Glutamatergic neuron (in vitro differentiated cells): ENCODE measurements at places on chromosomes 4 and X. TPM values are rescaled to one million over a fixed set of nuclear protein-coding genes. Genes with fewer than 3 reads are reported as not detected.

DNA sequence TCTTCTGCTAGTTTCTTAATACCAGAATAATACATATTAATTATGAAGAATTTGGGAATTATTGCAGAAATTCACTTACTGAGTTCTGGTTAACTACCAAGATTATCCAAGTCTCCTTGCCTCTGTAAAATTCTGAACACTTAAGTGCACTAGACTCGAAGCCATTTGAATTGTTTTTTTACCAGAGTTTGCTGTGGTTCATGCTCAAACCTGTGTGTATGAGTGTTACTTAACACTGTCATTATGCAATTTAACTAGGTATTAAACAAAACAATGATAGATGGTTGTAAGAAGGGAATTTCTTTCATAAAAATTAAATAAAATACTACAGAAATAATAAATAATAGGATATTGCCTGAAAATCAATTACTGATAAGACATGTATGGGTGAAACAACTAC is 145.6 kb upstream of the FAT4 start:
- no peaks in the 10 kb centered on the region for H3K4me1 ChIP-seq
- H3K27ac ChIP-seq: no peak overlapping the region
- H3K4me3 ChIP-seq: no peak overlapping the region
- H3K27me3 ChIP-seq: peaks cover 3% of the 10 kb centered on the region

Gene IGSF1
- total RNA-seq: 3.0 TPM

DNA sequence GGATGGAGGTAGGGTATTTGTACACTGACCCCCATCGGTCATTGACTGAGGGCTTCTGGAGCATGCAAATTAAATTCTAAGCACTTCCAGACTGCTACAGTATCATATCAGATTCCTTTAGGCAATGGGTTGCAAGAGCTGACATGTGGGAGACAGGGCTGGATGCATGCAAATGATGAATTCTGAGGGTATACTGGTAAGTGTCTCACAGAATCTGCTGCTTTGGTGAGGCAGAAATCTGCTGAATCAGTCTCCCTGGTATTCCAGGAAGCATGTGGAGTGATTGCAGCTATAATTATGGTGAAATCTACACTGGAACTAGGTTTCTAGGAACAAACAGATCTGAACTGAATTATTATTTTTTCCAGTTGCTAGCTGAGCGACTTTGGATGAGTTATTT is 684.9 kb upstream of the MAGEB2 start:
- H3K36me3 ChIP-seq: no peaks in the 10 kb centered on the region
- no peak for DNase-seq
- no peaks in the 10 kb centered on the region for H3K27me3 ChIP-seq
- H3K4me3 ChIP-seq: no peak overlapping the region
- H3K4me1 ChIP-seq: no peaks in the 10 kb centered on the region
- H3K27ac ChIP-seq: no peak overlapping the region

Gene RFC1
- total RNA-seq: 27.7 TPM

- no peak for DNase-seq
- H3K4me3 ChIP-seq: no peak overlapping the region
- no peaks in the 10 kb centered on the region for H3K36me3 ChIP-seq
- peaks cover 2% of the 10 kb centered on the region for H3K27me3 ChIP-seq
- H3K4me1 ChIP-seq: peaks cover 26% of the 10 kb centered on the region
These were observed 102.0 kb downstream of the KLHL8 start for GRCh38 chr4:87118421-87118820.

- H3K27me3 ChIP-seq: no peaks in the 10 kb centered on the region
- no peaks in the 10 kb centered on the region for H3K4me1 ChIP-seq
- no peak overlapping the region for H3K27ac ChIP-seq
- no peak overlapping the region for H3K4me3 ChIP-seq
- no peak for DNase-seq
- no peaks in the 10 kb centered on the region for H3K36me3 ChIP-seq
These were observed 85.9 kb downstream of the OTC start for GRCh38 chrX:38438321-38438720.

GRCh38 chr4:21522296-21522695 is 426.3 kb downstream of the KCNIP4 start:
- no peaks in the 10 kb centered on the region for H3K36me3 ChIP-seq
- H3K27ac ChIP-seq: no peak overlapping the region
- peaks cover 3% of the 10 kb centered on the region for H3K4me1 ChIP-seq
- H3K4me3 ChIP-seq: no peak overlapping the region
- no peak for DNase-seq

DNA sequence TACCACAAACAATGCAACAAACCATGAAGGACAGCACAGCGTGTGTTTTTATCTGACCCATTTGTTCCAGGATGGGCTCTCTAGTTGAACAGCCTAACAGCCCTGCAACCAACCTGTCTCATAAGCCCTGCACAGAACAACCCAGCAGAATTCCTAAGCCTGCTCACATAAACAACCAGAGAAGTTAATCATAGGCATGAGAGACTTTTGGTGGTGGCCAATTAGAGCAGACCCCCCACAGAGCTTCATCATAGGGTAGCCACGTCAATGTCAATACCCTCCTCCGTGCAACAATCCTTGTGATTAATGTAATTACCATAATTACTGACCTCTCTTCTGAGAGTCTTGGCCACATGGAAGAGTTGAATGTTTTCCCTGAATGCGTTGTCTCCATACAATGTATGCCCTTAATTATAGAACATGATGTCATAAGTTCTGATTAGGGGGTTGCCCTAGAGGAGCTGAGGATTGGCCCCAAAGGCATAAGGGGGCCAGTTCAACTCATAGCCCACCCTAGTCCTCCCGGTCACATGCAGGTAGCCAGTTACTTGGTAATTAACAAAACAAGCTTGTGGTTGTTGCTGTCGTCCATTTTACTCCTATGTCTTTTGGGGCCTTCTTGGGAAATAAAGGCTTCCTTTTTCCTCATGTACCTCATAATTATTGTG is 92.7 kb downstream of the SYNPO2 start:
- H3K4me3 ChIP-seq: no peak overlapping the region
- no peak overlapping the region for H3K27ac ChIP-seq
- H3K4me1 ChIP-seq: no peaks in the 10 kb centered on the region

GRCh38 chrX:22739276-22739675 is 260.5 kb upstream of the DDX53 start:
- H3K4me3 ChIP-seq: no peak overlapping the region
- no peaks in the 10 kb centered on the region for H3K27me3 ChIP-seq
- peaks cover 4% of the 10 kb centered on the region for H3K4me1 ChIP-seq
- no peak overlapping the region for H3K27ac ChIP-seq
- DNase-seq: no peak

DNA sequence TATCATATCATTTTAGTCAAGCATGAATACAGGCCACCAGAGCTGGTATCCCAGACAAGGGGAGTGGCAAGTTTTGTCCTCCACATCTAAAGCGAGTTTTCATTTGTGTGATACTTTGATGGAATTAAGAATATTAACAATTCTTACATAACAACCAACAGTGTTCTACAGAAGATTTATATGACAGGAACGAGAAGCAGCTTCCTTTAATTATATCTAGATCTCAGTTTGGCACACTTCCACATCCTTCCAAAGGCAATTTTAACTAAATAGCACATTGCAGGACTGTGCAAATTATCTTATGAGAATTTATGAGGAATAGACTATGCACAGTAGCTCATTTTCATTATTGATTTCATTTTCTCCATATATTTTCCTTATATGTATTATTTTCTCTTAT is 121.2 kb upstream of the GUCY1A1 start:
- H3K27me3 ChIP-seq: peaks cover 1% of the 10 kb centered on the region
- H3K27ac ChIP-seq: no peak overlapping the region
- DNase-seq: no peak
- H3K4me3 ChIP-seq: no peak overlapping the region

Gene KLKB1
- total RNA-seq: 0.29 TPM

GRCh38 chrX:136647677-136648360 is at the start of gene CD40LG:
Gene CD40LG, plus strand, starts transcription at chrX:136648158. Its CDS starts 91 bp downstream, at chrX:136648249.
- no peak for DNase-seq
- H3K36me3 ChIP-seq: no peaks in the 10 kb centered on the region
- H3K4me3 ChIP-seq: no peak within 1 kb of the TSS
- H3K27me3 ChIP-seq: no peaks in the 10 kb centered on the region
- H3K4me1 ChIP-seq: no peaks in the 10 kb centered on the region
- no peak within 1 kb of the TSS for H3K27ac ChIP-seq

DNA sequence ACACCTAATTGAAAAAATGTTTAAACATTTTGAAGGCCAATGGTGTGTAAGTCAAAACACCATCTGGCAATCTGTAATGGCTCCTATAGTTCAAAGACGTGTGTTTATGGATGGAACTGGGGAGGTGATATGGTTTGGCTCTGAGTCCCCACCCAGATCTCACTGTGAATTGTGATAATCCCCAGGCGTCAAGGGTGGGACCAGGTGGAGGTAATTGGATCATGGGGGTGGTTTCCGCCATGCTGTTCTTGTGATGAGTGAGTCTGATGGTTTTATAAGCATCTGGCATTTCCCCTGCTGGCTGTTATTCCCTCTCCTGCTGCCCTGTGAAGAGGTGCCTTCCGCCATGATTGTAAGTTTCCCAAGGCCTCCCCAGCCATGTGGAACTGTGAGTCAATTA is 52.2 kb downstream of the ADRA2C start:
- H3K27me3 ChIP-seq: peaks cover 7% of the 10 kb centered on the region
- no peak overlapping the region for H3K4me3 ChIP-seq
- DNase-seq: peak; percentile 13
- no peaks in the 10 kb centered on the region for H3K36me3 ChIP-seq
- H3K4me1 ChIP-seq: peaks cover 7% of the 10 kb centered on the region

- peaks cover 12% of the 10 kb centered on the region for H3K4me1 ChIP-seq
- peak within 1 kb of the TSS; percentile 87 for H3K27ac ChIP-seq
- DNase-seq: peak; percentile 46
- peak within 1 kb of the TSS; percentile 87 for H3K4me3 ChIP-seq
- H3K27me3 ChIP-seq: no peaks in the 10 kb centered on the region
- H3K36me3 ChIP-seq: no peaks in the 10 kb centered on the region
These were observed at the start of gene SRPX for GRCh38 chrX:38220415-38221390. Gene SRPX, minus strand, starts transcription at chrX:38220871. Its CDS starts 79 bp downstream, at chrX:38220792.

DNA sequence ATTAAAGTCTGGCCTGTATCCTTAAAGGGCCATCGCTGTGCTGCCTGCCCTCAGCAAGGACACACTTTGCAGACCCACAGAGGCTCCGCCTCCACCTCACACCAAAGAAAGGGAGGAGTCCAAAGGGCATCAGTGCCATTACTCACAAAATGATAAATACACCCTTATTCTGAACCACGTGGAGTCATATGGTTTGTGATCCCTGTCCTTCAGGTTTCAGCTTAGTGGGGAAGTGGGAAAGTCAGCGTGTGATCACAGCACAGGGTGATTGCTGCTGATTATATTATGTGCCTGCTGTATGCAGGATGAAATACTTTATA is 35.9 kb upstream of the MSANTD1 start:
- no peak overlapping the region for H3K27ac ChIP-seq
- no peak overlapping the region for H3K4me3 ChIP-seq
- DNase-seq: no peak
- no peaks in the 10 kb centered on the region for H3K4me1 ChIP-seq
- H3K36me3 ChIP-seq: no peaks in the 10 kb centered on the region

GRCh38 chr4:120725639-120726580 is 196.6 kb downstream of the PRDM5 start:
- H3K36me3 ChIP-seq: no peaks in the 10 kb centered on the region
- peaks cover 2% of the 10 kb centered on the region for H3K27me3 ChIP-seq
- H3K4me1 ChIP-seq: peaks cover 25% of the 10 kb centered on the region
- DNase-seq: no peak
- H3K27ac ChIP-seq: no peak overlapping the region

Gene EDA2R
- 6.3 TPM for total RNA-seq

- H3K36me3 ChIP-seq: peaks cover 7% of the 10 kb centered on the region
- H3K4me1 ChIP-seq: peaks cover 10% of the 10 kb centered on the region
- H3K27me3 ChIP-seq: peaks cover 2% of the 10 kb centered on the region
- DNase-seq: peak; percentile 62
- H3K4me3 ChIP-seq: peak within 1 kb of the TSS; percentile 92
- H3K27ac ChIP-seq: no peak within 1 kb of the TSS
These were observed at the start of gene ARSJ for GRCh38 chr4:113979148-113979904. Gene ARSJ, minus strand, starts transcription at chr4:113979647. Its CDS starts 813 bp downstream, at chr4:113978834.

DNA sequence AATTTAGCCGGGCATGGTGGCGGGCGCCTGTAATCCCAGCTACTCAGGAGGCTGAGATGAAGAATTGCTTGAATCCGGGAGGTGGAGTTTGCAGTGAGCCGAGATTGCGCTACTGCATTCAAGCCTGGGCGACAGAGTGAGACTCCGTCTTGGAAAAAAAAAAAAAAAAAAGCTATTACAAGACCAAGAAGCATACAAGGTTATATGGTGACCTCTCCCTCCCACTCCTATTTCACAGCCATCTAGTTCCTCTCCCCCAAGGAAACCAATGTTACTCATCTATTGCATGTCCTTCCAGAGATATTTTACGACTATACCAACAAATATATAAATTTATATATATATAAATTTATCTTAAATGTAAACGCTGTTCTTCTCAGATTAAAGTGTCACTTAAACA is 3.2 kb downstream of the SLC9A7 start:
- H3K27me3 ChIP-seq: no peaks in the 10 kb centered on the region
- no peak overlapping the region for H3K4me3 ChIP-seq
- no peak overlapping the region for H3K27ac ChIP-seq
- no peaks in the 10 kb centered on the region for H3K36me3 ChIP-seq
- DNase-seq: no peak

Gene NAT8L
- total RNA-seq: 8.3 TPM

DNA sequence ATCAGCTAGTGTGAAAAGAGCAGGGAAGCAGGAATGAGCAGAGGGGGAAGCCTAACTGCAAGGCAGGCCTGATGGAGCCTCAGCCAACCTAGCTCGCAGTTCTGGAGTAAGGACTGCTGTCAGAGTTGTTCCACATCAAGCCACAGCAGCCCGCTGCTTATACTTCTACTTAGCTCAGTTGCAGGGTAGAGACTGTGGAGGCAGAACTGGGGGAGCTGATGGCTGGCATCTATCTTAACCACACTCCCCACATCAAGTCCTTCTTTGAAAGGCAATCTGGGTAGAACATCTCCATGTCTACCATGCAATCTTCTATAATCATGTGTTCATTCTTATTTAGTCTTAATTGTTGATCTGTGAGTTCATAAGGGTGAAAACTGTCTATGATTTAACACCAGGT is 46.1 kb downstream of the DDX60 start:
- no peak overlapping the region for H3K4me3 ChIP-seq
- H3K36me3 ChIP-seq: no peaks in the 10 kb centered on the region
- H3K27me3 ChIP-seq: no peaks in the 10 kb centered on the region
- H3K27ac ChIP-seq: no peak overlapping the region

GRCh38 chrX:12494400-12495138 is 296.6 kb upstream of the PRPS2 start:
- H3K27me3 ChIP-seq: no peaks in the 10 kb centered on the region
- no peaks in the 10 kb centered on the region for H3K4me1 ChIP-seq
- H3K27ac ChIP-seq: no peak overlapping the region
- H3K36me3 ChIP-seq: no peaks in the 10 kb centered on the region

Gene MTNR1A
- total RNA-seq: not detected

Gene PWWP3B
- 0.78 TPM for total RNA-seq

GRCh38 chr4:4507923-4508322 is 33.9 kb downstream of the STX18 start:
- H3K36me3 ChIP-seq: no peaks in the 10 kb centered on the region
- no peak overlapping the region for H3K27ac ChIP-seq
- no peaks in the 10 kb centered on the region for H3K4me1 ChIP-seq
- no peak for DNase-seq
- H3K4me3 ChIP-seq: no peak overlapping the region

GRCh38 chr4:80963051-80963450 is 67.5 kb upstream of the BMP3 start:
- H3K4me1 ChIP-seq: no peaks in the 10 kb centered on the region
- DNase-seq: no peak
- no peaks in the 10 kb centered on the region for H3K36me3 ChIP-seq
